ENCODE measurements at places on chromosomes 5 and 9. TPM values are rescaled to one million over a fixed set of nuclear protein-coding genes. Genes with fewer than 3 reads are reported as not detected.

The KIF24 gene
- 5.8 TPM for total RNA-seq

The FAM200C gene
- 0.46 TPM for total RNA-seq

The FAM193B gene
- 105 TPM for total RNA-seq

The OLFM1 gene
- not detected for total RNA-seq

The ANKRD33B gene
- total RNA-seq = 6.2 TPM

The KIF4B gene
- not detected for total RNA-seq

The MELK gene
- total RNA-seq = 51.4 TPM

- DNase-seq = no peak
Observed at GRCh38 chr5:169301386-169301934, 521 bp upstream of the SLIT3 start.

DNA sequence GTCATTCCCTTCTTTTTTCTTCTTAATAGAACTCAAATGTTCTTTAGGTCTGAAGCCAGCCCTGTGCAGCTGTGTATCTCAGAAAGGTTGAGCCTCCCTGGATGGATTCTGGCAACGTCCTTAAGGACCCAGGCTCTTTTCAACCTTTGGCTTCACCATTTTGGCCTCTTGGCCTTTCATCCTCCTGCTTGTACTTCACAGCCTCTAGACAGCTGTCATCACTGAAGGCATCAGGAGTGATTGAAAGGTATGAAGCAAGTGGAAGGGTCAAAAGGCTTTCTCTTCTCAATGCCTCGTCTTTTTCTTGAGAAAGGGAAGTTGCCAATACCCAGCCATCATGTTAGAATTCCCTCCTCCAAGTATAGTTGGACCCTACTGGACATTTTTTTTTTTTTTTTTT, 81.2 kb upstream of the RANBP3L start:
- DNase-seq = no peak

GRCh38 chr5:173397516-173397915, 69.3 kb upstream of the STC2 start:
- DNase-seq = no peak

DNA sequence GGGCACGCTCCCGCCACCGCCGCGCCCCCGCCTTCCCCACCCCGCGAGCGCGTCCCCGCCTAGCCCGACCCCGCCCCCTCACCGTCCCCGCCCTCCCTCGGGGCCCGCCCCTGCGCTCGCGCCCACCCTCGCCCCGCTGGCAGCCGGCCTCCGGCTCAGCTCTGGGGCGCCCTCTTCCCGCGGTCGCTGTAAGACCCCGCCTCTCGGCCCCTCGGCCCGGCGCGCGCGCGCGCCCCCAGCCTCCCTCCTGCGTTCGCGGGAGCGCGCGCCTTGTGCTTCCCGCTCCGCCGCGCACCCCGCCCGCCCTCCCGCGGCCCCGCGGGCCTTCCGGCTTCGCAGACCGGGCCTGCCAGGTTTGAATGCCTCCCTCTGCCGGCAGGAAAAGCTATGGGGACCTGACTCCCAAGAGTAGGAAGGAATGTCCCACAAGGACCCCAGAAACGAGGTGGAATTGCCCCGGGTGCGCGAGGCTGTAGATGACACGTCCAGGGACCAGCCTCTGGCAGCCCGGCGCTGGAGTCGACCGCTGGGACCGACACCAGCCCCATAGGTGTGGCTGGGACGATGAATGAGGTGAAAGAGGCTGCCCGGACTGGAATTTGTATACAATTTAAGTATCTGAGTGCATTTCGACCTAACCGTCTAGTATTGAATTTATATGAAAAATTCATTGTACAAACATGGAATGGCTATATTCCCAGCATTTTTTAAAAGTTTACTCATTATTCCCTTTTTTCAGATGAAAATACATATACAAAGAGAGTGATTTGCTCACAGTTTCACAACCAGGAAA, 416 bp upstream of the PTBP3 start:
- peak; percentile 90 for DNase-seq

DNA sequence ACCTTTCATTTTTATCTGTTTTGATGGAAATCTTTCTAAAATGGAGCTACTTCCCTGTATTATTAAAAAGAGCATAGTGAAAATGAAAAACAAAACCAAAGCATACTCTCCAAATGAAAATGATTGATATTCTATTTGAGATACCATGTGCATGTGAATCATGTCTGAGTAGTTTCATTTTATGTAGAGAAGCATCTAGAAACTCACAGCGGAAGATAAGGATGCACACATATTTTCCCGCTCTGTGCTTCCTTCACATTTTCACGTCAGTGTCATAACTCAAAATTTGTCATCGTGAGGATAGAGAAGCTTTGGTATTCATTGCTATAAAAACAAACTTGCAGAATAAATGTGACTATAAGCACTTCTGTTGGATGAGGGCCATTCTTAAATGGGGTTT, 34.0 kb upstream of the CLINT1 start:
- DNase-seq = no peak

GRCh38 chr9:99353408-99353807, 131.3 kb downstream of the SEC61B start:
- DNase-seq = no peak

GRCh38 chr9:69003051-69003450, 10.9 kb downstream of the PRKACG start:
- DNase-seq = no peak

- DNase-seq = no peak
Observed at GRCh38 chr5:74017786-74018211, 391.8 kb downstream of the ARHGEF28 start.

GRCh38 chr9:13941714-13942113, 372.2 kb downstream of the NFIB start:
- DNase-seq = no peak

GRCh38 chr5:55481293-55481855, 53.4 kb downstream of the PLPP1 start:
- no peak for DNase-seq

DNA sequence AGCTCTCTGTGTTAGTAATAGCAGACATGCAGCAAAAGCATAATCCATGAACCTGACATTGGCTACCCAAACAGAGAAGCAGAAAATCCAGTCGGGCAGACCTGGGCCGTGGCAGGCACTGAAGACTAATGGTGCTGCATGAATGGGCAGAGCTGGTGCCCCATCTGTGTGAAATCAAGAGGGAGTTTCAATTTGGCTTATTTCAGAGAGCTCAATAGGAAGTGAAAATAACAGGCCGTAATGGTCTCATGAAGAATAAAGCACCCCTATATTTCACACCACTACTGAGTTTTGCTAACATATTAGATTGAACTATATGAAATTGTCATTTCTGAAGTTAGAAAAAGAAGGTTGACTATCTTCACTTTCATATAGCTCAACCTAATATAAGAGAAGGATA, 149.7 kb downstream of the ENC1 start:
- DNase-seq = no peak

Data from activated T-cell treated with anti-CD3 and anti-CD28 coated beads, Interleukin-2, amount 50 U/mL, for 72 hours (primary cell).